Activated CD8-positive, alpha-beta T cell treated with anti-CD3 and anti-CD28 coated beads for 36 hours (primary cell): ENCODE measurements at places on chromosomes 1 and 21. TPM values are rescaled to one million over a fixed set of nuclear protein-coding genes. Genes with fewer than 3 reads are reported as not detected.

ACOT11 gene
- 1.1 TPM for total RNA-seq

FCGR3B gene
- total RNA-seq, result not detected

SH2D1B gene
- not detected for total RNA-seq

GPR37L1 gene
- not detected for total RNA-seq

CHI3L1 gene
- not detected for total RNA-seq

STMN1 gene
- 493 TPM for total RNA-seq

GRCh38 chr1:9749361-9749760 lies 74.4 kb downstream of the CLSTN1 start:
- no peak for DNase-seq

GRCh38 chr1:169072945-169073725 lies 33.4 kb upstream of the ATP1B1 start:
- DNase-seq, result no peak

GRCh38 chr1:30403726-30404125 lies 319.7 kb downstream of the MATN1 start:
- DNase-seq, result no peak
